ENCODE measurements at places on chromosomes 1 and 21. TPM values are rescaled to one million over a fixed set of nuclear protein-coding genes. Genes with fewer than 3 reads are reported as not detected.

Gene KRTAP12-4
- total RNA-seq = not detected

Gene CELA3A
- 51,622 TPM for total RNA-seq

Gene CD101
- 0.33 TPM for total RNA-seq

Gene DAB1
- not detected for total RNA-seq

DNA sequence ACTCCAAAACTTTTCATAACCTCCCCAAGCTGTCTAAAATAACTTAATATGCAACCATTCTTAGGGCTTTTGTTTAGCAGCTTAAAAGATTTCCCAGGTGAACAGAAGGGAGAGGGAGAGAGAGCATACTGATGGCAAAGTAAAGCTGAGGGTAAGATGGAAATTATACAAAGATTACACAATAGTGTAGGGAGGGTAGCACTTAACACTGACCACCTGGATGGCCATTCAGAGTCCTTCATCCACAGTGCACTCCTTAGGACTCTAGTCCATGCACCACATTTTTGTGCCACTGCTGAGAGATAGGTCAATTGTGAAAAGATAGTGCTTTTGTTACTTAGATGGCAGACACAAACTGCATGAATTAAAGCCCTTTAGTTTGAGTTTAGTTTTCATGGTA, 574.6 kb downstream of the LMO4 start:
- no peaks in the 10 kb centered on the region for H3K36me3 ChIP-seq
- H3K4me1 ChIP-seq = no peaks in the 10 kb centered on the region
- no peak overlapping the region for H3K27ac ChIP-seq
- H3K27me3 ChIP-seq = no peaks in the 10 kb centered on the region
- DNase-seq = no peak

DNA sequence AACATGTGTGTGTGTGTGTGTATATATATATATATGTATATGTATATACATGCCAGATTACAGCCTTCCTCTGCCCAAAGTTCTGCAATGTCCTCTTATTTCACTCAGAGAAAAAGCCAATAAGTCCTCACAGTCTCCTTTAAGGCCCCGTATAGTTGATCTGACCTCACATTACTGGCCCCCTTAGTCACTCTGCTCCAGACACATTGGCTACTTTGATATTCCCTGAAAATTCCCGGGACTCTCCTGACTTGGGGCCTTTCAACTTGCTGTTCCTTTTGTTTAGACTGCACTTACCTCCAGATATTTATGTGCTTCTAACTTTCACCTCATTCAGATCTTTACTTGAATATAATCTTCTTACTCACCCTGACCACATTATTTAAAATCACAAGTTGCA, 4.2 kb upstream of the BSDC1 start:
- no peaks in the 10 kb centered on the region for H3K36me3 ChIP-seq
- H3K27me3 ChIP-seq = no peaks in the 10 kb centered on the region
- H3K4me3 ChIP-seq = no peak overlapping the region

DNA sequence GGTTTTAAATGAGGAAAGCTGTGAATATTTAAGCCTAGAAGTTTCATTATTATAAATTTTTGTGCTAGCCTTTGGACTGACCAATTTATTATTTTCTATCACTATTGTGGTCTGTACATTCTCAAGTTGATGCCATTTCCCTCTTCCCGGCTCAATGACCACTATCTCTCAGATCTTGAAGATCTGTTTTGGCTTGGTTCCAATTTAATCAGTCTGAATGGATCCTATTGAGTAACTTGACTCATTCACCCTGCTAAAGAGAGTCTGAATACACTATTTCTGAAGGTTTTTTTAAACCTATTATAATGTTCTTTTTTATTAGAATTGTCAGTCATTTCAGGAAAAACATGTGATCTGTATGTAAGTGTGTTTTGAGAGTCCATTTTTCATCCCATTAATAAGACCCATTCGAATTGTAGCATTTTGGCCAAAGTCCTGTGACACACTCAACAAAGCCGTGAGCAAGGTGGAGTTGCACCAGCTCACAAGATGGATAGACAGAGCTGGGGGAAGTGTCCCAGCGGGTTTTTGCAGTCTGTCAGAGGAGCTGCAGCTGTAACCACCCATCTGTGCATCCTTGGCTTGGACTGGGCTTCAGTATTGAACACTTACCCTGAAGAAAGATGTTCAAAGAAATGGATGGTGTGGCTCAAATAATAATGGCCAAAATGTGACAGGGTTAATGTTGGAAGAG, 145.6 kb downstream of the NFIA start:
- H3K36me3 ChIP-seq = no peaks in the 10 kb centered on the region
- no peak overlapping the region for H3K27ac ChIP-seq
- H3K4me3 ChIP-seq = no peak overlapping the region
- DNase-seq = no peak

- H3K4me3 ChIP-seq = no peak overlapping the region
- H3K4me1 ChIP-seq = peaks cover 15% of the 10 kb centered on the region
These were observed 100.9 kb downstream of the TSEN15 start for GRCh38 chr1:184152434-184152898.

DNA sequence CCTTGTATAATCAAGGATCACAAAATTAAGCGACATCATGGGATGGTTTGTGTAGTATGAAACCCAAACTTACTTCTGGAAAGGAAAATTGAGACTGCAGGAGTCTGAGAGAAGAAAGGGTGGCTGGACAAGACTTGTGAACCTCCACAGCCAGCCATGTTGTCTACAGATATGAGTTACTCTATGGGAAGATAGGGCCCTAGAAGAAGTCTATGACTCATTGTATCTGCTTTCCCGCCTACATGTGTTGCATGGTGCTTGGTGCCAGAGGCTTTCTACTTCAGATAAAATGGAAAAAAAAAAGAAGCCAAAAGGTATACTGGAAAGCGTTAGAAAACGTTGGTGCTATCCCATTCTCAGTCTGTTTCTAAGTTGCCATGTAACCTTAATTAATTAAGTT, 18.7 kb upstream of the OR6N2 start:
- no peak overlapping the region for H3K4me3 ChIP-seq
- H3K36me3 ChIP-seq = no peaks in the 10 kb centered on the region
- H3K4me1 ChIP-seq = no peaks in the 10 kb centered on the region
- DNase-seq = no peak

- DNase-seq = no peak
- peaks cover 24% of the 10 kb centered on the region for H3K4me1 ChIP-seq
- peaks cover 28% of the 10 kb centered on the region for H3K36me3 ChIP-seq
- H3K27me3 ChIP-seq = no peaks in the 10 kb centered on the region
These were observed 6.2 kb upstream of the C1orf74 start for GRCh38 chr1:209790286-209791193.

DNA sequence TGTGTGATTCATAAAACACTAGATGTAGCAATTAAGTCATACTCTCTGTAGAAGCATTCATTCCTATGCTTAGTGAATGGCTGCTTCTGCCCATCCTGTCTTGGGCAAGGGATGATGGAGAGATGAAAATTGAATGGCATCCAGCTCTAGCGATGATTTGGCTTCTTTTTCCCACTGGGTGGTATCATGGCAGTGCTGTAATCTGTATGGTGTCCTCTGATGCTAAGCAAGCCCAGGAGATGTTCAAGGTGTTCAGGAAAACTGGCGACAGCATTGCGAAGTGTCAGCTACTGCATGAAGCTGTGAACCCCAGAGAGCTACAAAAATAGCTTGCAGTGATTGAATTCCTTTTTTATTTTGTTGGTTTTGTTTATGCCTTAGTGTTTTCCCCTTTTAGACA, 48.9 kb upstream of the LEPR start:
- no peak overlapping the region for H3K27ac ChIP-seq
- H3K36me3 ChIP-seq = no peaks in the 10 kb centered on the region
- no peaks in the 10 kb centered on the region for H3K4me1 ChIP-seq
- H3K4me3 ChIP-seq = no peak overlapping the region
- H3K27me3 ChIP-seq = no peaks in the 10 kb centered on the region

- no peaks in the 10 kb centered on the region for H3K36me3 ChIP-seq
- no peak overlapping the region for H3K4me3 ChIP-seq
- DNase-seq = peak; percentile 54
- peaks cover 18% of the 10 kb centered on the region for H3K4me1 ChIP-seq
These were observed 40.0 kb downstream of the GADD45A start for GRCh38 chr1:67724928-67725560.

GRCh38 chr21:22961258-22961657, 1963.0 kb downstream of the NCAM2 start:
- H3K27ac ChIP-seq = no peak overlapping the region
- H3K27me3 ChIP-seq = no peaks in the 10 kb centered on the region
- H3K4me3 ChIP-seq = no peak overlapping the region
- H3K36me3 ChIP-seq = no peaks in the 10 kb centered on the region

DNA sequence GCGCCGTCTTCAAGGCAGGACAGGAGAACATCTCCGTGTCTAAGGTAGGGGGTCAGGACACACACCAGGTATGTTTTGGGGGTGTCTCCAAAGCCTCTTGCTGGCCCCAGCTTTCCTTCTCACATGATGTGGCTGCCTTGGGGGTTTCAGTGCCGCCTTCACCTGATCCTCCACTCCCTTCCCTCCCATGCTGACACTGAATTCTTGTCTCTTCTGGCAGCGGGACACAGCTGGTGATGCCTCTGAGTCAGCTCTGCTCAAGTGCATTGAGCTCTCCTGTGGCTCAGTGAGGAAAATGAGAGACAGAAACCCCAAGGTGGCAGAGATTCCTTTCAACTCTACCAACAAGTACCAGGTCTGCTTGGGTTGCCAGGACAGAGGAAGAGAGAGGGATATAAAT, 13.5 kb downstream of the ATP1A2 start:
- H3K27me3 ChIP-seq = no peaks in the 10 kb centered on the region
- H3K27ac ChIP-seq = no peak overlapping the region
- no peak for DNase-seq
- H3K4me3 ChIP-seq = no peak overlapping the region
- peaks cover 8% of the 10 kb centered on the region for H3K4me1 ChIP-seq
- H3K36me3 ChIP-seq = no peaks in the 10 kb centered on the region

GRCh38 chr1:5949085-5949760, 43.0 kb downstream of the NPHP4 start:
- no peaks in the 10 kb centered on the region for H3K4me1 ChIP-seq
- no peaks in the 10 kb centered on the region for H3K36me3 ChIP-seq
- H3K4me3 ChIP-seq = no peak overlapping the region
- no peaks in the 10 kb centered on the region for H3K27me3 ChIP-seq
- no peak for DNase-seq

- peak overlapping the region; percentile 70 for H3K27ac ChIP-seq
- H3K36me3 ChIP-seq = no peaks in the 10 kb centered on the region
These were observed 50.0 kb upstream of the BOLA1 start for GRCh38 chr1:149849111-149849946.

DNA sequence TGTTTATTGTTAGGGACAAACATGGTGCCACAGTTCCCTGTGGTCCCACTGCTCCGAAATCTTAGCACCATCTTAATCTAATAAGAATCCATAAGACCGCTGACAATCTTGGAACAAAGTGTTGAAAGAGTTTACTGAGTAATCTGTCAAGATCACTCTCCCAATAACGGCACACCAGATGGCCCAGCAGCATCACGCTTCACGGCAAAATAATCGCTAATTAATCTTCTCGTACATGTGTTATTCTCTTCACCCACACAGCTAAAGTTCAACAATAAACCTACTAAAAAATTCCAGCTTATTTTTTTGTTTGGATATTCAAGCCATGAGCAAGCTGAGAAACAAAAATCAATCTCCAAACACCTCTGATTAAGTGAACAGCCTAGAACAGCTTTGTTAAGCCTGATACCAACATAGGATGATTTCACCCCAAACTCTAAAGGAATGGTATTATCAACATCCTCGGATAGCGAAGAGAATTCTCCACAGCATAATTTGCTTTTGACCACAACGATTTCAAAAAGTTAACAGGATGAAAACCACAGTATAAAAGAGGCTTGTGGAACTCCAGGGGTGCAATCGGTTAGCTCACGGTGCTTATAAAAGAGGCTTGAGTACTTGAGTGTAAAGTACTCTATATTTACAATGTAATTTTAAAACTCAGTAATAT, 329.9 kb upstream of the GREM2 start:
- H3K4me3 ChIP-seq = no peak overlapping the region
- H3K27me3 ChIP-seq = no peaks in the 10 kb centered on the region
- no peak overlapping the region for H3K27ac ChIP-seq

DNA sequence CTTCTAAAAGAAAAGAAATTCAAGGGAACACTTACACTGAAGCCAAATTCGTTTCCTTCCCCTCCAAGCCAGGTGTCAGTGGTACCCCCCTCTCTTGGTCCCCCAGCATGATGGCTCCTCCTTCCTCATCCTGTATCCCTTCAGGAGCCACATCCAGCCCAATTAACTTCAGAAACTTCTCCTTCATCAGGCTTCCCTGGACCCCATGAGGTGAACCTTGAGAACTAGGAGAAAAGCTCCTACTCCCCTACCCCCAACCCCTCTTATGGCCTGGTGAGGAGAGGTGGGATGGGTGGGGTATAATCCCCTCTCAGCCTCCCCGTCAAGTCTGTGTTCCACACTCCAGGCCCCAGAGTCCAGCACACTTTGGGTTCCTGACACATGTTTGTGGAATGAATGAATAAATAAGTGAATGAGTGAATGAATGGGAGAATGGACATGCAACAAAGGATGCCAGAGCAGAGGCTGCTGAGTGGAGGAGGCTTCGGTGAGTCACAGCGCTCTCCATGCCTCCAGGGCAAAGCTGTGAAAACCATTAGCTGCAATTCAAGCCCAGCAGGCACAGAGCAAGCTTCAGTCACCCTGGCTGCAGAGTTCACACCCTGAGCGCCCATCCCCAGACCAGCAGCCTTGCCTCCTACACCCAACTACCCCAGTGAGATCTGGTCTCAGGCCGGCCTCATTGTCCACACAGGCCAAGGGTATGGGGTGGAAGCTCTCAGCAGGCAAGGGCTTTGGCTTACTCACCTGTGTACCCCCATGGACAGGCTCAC, 43.8 kb downstream of the BATF3 start:
- H3K27me3 ChIP-seq = no peaks in the 10 kb centered on the region
- H3K36me3 ChIP-seq = no peaks in the 10 kb centered on the region
- DNase-seq = no peak
- no peaks in the 10 kb centered on the region for H3K4me1 ChIP-seq

DNA sequence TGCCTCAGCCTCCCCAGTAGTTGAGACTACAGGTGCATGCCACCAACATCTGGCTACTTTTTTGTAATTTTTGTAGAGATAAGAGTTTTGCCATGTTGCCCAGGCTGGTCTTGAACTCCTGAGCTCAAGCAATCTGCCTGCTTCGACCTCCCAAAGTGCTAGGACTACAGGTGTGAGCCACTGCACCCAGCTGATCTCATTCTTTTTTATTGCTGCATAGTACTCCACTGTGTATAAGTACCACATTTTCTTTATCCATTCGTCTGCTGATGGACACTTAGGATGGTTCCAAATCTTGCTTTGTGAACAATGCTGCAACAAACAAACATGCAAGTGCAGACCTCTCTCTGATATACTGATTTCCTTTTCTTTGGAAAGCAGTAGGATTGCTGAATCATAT, 59.5 kb downstream of the UROD start:
- no peaks in the 10 kb centered on the region for H3K27me3 ChIP-seq
- no peak for DNase-seq
- H3K4me1 ChIP-seq = no peaks in the 10 kb centered on the region

Data from body of pancreas (tissue), 4 donors.